NCI-H1436 (cell line): ENCODE measurements at places on chromosomes 16 and 17.

GRCh38 chr17:83183951-83184506 lies 104.6 kb downstream of the METRNL start:
- no peak for DNase-seq

DNA sequence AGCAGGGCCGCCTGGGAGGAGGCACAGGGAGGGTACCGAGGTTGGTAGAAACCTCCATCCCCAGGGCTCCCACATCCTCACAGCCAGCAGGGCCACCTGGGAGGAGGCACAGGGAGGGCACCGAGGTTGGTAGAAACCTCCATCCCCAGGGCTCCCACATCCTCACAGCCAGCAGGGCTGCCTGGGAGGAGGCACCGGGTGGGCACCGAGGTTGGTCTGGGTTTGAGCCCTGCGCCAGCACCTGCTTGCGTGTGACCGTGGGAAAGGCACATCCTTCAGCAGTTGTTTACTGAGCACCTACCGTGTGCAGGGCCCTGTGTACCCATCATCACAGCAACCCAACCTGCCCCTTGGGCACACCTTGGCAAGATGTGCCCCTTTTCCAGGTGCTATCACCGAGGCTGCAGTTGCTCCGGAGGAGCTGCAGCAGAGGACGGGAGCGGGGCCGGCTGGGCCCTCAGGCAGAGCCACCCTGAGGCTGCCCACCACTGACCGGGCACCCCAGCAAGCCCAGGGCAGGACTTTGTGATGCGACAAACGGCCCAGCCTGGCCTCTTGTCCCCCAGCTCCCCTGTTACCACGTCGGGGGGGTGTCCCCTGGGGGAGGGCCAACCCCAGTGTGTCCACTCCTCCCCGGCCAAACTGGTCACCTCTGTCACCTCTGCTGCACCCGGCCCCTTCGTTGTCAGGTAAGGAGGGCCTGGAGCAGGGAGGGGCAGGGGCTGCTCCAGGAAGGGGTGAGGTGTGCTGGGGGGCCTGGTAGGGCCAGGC lies 22.1 kb upstream of the OSGIN1 start:
- no peak for DNase-seq

DNA sequence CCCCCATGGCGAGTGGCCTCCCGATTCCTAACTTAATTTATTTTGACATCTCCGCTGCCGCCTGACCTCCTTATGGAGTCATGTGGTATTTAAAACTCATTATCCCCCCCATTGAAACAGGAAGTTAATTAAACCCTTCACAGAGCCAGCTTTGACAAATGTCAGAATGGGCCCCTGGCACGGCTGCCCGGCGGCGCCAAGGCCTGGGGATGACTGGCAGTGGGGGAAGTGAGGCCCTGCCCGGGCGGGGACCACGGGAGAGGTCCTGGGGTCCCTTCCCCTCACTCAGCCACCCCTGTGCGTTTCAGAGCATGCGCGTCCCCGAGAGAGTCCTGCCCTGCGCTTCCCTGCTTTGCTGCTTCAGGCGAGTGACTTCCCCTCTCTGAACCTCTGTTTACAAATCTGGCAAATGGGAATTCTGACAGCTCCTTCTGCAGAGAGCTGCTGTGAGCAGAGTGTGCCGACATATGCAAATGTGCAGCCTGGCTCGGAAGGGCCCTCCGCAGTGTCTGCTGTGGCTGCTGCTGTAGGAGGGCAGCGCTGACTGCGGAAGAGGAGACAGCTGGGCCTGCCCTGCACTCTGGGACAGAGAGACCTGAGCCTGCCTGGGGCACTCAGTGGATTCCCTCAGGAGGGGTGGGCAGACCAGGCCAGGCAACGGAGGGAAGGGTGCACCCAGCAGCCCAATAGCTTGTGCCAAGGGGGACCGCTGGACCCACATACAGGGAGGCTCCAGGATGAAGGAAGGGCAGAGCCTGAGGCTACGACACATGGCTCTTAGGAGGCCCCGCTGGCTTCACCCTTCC lies 4.4 kb upstream of the ZFPM1 start:
- no peak for DNase-seq

GRCh38 chr17:50207792-50208567 lies 6.5 kb upstream of the COL1A1 start:
- no peak for DNase-seq

- no peak for DNase-seq
Observed at GRCh38 chr16:50371936-50372595, 3.3 kb upstream of the BRD7 start.

GRCh38 chr16:85395913-85396878 lies 216.9 kb upstream of the GSE1 start:
- no peak for DNase-seq
